GM18507 (cell line): ENCODE measurements at places on chromosomes 1 and 21.

DNA sequence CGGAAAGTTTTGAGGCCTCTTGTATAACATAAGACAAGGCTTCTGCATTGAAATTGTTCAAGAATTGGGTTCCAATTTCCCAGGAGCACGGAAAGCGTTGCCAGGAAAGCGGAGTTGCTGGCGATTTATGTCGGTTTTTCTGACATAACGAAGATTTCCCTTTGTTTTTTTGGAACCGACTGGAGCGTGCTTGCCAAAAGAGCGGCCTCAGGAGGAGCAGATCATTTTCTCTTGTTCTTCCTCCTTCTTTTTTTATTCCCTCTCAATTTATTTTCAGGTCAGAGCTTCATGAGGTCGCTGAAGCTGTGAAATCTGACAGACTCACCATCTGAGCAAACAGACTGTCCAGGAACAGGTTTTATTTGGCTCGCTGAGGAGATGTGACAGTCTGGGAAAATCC is 275.5 kb downstream of the CAMTA1 start:
- no peak for DNase-seq

DNA sequence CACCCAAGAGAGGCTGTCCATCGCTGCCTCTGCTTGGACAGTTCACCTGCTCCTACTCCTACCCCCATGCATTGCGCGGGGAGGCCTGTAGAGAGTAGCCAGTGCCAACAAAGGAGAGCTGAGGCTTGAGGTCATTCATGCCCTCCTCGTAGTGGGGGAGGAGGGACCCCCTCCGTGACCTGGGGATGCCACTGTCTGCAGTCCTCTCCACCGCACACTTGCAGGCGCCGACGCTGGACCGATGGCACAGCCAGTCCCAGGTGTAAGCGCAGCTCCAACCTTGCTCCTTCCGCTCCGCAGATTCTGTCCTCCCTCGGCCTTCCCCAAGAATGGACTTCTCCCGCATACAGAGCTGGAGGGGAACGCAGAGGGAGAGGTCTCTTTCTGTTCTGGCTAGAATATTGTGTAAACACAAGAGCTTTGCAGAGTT is 672 bp upstream of the PHLDA3 start:
- no peak for DNase-seq

GRCh38 chr21:26842974-26843932 is 2.0 kb downstream of the ADAMTS1 start:
- DNase-seq, result no peak

- DNase-seq, result no peak
Measured at GRCh38 chr1:197224160-197224559, 43.9 kb upstream of the CRB1 start.

DNA sequence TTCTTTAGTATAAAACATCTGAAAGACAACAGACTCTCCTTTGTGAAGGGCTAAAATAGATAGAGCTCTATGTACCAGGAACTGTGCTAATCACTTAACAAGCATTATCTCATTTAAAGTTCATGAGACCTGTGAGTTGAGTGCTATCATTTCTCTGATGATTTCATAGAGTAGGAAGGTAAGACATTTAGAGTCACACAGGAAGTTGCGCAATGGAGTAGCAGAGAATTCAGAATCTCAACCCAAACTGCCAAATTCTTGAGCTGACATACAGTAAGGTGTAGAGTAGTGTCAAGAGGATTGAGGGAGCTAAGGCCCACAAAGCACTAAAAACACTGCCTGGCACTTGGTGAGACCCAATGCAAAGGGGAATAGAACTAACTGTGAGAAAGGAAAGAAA is 384.3 kb downstream of the NTNG1 start:
- no peak for DNase-seq

DNA sequence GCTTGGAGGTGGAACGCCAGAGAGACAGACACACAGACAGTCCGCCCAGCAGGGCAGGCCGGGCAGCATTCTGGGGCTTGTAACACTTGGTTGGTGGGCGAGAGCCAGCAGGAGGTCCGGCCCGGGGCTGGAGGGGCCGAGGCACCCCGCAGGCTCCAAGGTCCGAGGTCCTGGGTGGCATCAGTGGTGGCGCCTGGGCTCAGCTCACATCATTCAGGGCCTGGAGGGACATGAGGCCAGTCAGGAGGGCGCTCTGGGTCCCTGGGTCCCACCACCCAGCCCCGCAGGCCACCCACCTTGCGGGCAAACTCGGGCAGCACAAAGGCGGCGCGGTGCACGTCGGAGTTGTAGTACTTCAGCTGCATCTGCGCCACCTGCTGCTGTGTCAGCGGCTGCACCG is 5.2 kb downstream of the SRM start:
- DNase-seq, result no peak
